ENCODE measurements at places on chromosomes 12 and 14.

- DNase-seq, result peak; percentile 27
Measured at GRCh38 chr14:99982537-99983250, 82.5 kb upstream of the EVL start.

GRCh38 chr12:12839873-12840579, 26.9 kb downstream of the DDX47 start:
- no peak for DNase-seq

GRCh38 chr12:3150931-3151835, 74.0 kb downstream of the TSPAN9 start:
- DNase-seq, result no peak

- DNase-seq, result no peak
Measured at GRCh38 chr14:40623643-40624042, 983.0 kb upstream of the LRFN5 start.

DNA sequence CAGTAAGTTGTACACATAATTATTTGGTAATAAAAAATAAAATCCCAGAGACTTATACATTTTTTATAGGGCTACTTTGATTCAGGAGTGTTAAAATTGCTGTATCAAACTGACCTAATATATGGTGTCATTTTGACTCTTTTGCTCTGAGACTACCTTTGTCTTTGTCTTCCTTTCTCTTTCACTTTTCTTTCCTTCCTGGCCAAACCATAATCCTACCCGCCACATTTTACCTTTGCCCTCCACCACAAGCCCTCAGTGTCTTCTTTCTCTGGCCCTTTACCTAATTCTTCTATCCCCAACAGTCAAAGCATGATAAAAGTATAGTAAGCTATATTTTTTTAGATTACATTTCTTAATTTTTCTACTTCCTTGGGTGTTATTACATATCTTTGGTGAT, 62.0 kb downstream of the CAND1 start:
- no peak for DNase-seq

GRCh38 chr12:95169368-95169767, 47.9 kb downstream of the FGD6 start:
- DNase-seq, result no peak

DNA sequence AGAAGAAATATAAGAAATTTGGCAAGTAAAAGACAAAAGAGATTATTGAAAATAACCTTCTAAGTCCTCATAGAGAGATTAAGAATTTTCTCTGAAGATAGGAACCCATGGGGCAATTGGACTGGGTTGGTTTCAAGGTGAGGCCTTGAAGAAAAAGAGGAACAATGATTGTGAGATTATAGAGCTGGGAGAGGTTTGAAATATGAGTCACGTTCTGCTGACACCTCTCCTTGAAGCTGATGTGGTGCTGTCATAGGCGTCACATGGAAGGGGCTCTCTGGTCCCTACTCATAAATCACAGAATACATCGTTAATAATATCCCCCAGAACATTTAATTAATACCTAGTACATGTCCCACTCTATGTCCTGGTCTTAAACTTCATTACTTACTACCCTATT, 227.6 kb upstream of the PDE3A start:
- no peak for DNase-seq

DNA sequence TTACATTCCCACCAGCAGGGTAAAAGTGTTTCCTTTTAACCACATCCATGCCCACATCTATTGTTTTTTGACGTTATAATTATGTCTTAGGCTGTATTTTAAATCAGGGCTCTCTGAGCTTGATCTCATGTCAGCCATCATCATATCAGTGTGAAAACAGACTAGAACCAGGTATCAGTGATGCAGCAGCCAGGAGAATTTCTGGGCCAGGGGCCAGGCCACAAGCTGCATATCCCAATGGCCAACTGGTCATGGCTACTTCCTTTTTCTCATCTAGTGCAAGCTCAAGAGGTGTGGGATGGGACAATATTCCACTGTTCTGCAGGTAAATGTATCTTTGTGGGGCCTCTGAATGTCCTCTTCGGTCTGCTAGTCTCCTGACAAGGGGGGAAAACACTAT, 125.1 kb downstream of the CRADD start:
- DNase-seq, result no peak

DNA sequence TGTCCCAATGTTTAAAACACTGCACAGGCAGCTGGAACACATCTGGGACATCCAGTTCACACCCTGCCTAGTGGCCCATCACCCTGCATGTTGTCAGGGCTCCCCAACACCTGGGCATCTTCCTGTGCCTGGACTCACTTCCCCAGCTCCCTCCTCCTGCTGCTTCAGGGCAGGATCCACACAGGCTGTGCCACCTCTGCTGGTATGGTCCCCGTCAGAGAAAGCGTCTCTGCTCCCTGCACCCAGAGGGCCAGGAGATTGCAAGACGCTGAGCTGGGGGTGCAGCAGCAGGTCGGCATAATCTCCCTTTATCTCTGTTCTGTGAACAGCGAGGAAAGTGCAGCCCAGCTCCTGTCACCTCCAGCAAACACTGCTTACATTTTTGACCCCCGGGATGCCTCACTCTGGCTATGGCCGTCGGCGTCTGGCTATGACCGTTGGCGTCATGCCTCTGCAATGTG, 124.3 kb downstream of the ADGRD1 start:
- no peak for DNase-seq

GRCh38 chr14:97978341-97978740, 1181.2 kb downstream of the VRK1 start:
- DNase-seq, result peak; percentile 76

GRCh38 chr12:95995238-95996031, 709 bp downstream of the HAL start:
- DNase-seq, result no peak

DNA sequence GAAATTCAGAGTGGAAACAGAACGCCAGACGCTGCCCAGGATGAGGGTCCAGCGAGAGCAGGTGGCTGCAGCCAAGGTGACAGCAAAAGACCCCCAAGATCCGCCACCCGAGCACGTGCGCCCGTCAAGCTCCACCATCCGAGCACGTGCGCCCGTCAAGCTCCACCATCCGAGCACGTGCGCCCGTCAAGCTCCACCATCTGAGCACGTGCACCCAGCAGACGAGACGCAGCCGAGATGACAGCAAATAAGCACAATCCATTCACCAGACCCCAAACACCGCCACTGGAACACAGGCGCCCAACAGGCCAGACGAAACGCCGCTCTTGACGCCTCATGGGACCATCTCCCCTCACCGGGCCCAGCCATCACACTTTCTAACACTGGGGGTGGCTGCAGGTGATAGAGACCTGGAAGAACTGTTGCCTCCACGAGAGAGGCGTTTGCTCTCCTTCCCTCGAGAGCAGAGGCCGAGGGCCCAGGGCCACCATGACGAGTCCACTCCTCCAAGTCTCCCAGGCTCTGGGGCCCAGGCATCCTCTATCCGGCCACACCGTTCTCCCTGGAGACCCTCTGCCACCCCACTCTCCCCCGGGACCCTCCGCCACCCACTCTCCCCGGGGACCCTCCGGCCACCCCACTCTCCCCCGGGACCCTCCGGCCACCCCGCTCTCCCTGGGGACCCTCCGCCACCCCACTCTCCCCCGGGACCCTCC, 62.1 kb upstream of the GALNT9 start:
- DNase-seq, result no peak

DNA sequence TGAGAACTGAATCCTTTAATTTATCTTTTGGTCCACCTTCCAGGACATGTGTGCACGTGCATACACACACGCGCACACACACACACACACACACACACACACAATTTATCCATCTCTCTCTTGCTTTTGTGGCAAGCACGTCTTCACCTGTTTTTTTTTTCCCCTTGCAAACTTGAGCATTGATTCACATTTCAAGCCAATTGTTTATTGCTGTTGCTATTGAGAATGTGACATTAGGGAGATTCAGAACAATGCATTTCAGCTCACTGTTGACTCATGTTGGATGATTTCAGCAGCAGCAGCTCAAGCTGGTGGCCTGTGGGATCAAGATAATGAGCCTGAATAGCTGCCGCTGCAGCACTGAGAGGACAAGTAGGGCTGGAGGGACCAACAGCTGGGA, 128.9 kb downstream of the SNAPC1 start:
- no peak for DNase-seq

- DNase-seq, result no peak
Measured at GRCh38 chr12:15896867-15897266, 14.3 kb upstream of the DERA start.

- no peak for DNase-seq
Measured at GRCh38 chr14:60356906-60357550, 108.0 kb downstream of the PPM1A start.

- DNase-seq, result no peak
Measured at GRCh38 chr12:25761356-25761755, 197.1 kb upstream of the RASSF8 start.

DNA sequence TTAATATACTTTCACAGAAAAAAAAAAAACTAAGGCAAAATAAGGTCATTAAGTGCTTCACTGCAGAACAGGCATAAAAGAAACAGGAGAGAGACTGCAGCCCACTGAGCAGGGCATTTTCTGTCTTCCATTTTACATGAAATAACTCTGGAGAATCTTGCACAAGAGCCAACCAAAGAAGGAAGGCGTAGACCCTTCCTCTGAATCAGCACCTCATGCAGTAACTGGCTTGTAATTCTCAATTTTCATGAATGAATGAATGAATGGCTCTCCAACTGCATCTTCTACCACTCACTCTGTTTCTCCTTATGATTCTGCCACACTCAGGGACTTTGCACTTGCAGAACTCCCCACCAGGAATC, 102.0 kb upstream of the PPM1H start:
- DNase-seq, result no peak

DNA sequence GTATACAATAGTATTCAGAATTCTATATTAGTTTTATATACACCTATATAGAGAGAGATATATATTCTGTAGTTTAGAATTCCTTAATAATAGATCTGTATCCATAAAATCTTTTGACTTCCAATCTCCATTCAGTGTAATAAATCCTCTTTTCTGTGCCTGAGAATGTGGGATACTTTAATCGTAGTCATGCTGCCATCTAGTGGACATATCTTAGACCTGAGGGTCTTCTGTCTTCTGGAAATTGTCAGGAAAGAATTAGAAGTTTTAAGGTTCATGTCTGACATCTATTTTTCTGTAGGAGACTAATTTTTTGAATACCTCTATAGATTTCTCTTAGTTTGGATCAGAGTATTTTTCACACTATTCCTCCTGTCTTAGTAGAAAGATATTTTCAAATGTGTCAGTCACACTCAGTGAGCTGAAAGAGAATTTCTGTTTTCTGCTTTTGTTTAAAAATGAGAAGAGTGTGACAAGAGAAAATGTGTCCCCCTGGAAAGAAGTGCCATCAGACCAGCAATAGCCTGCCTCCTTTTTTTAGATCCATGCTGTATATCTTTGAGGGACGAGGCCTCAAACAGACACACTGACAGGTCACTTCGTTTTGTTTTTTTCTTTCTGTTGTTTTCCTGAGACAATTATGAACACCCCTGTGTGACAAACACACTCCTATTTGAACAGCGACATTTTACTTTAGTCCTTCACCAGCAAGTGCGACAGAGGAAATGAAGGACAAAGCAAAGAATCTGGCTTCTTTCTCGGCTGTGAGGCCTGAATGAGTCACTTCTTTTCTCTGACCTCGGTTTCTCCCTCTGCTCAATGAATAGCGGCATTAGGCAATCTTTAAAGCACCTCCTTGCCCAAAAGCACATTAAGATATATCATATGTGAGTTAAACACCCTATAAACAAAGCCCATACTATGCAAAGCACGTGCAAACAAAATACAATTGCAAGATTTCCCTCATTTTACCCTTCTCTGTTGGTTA, 96.3 kb downstream of the GALC start:
- no peak for DNase-seq

DNA sequence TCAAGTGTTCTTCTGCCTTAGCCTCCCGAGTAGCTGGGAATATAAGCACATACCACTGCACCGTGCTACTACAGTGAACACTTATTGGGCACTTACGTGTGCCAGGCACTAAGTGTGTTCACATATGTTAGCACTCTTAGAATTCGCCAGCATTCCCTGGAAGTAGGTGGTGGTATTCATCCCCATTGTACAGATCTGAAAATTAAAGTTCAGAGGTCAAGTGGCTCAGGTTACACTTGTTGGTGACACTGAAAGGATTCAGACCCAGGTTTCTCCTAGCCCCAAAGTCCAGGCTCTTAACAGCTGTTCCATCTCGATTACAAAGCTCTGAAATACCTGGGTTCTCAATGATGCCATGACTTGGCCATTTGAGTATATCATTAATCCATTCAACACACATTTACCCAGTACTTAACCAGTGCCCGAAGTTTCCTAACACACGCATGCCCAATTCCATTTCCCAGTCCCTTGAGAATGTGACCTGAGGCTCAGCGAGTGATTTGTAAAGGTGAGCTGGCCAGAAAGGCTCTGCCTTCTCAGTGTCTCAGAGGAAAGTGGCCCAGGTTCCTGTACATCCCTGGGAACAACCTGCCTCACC, 4.8 kb downstream of the MVK start:
- no peak for DNase-seq

GRCh38 chr14:32383364-32384009, 54.4 kb downstream of the AKAP6 start:
- DNase-seq, result no peak
